ENCODE measurements at places on chromosomes 13 and 19. TPM values are rescaled to one million over a fixed set of nuclear protein-coding genes. Genes with fewer than 3 reads are reported as not detected.

GRCh38 chr19:42596391-42597072 is 1.8 kb upstream of the CEACAM8 start:
- peak; percentile 47 for DNase-seq

DNA sequence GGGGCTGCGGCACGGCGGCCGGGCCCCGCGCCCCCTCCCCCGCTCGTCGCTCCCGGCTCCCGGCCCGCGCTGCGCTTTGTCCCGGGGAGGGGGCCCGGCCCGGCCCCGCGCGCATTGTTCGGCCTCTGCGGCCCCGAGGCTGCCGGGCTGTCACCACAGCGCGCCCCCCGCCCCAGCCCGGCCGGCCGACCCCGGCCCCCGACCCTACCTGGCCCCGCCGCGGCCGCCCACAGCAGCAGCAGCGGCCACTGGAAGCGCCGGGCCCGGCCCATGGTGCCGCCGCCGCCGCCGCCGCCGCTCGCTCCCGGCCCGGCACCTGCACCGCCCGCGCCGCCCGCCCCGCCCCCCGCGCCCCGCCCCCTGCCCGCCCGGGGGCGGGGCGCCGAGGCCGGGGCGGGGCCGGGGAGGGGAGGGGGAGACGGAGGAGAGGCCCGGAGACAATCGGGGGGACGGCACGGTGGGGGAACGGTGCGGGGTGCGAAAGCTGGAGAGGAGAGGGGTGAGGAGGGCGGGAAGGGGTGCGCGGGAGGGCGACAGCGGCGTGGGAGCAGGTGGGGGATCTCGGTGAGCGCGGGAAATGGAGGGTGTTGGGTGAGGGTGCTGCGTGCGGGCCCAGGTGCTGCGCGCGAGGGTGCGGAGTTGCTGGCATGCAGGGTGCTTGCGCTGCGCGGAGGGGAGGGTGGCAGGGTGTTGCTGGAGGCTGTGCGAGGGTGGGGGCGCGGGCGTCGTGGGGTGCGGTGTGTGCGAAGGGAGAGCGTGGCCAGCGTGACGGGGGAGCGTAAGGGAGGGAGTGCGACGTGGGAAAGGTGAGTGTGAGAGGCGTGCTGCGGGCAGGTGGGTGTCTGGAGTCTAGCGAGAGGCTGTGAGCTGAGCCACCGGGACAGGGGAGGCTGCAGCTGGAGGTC is at the start of gene CADM4:
CADM4 (minus strand) TSS at position 332 of the 905 bp plus-strand sequence; CDS start at position 272, 60 bp downstream.
- peak; percentile 37 for DNase-seq

DNA sequence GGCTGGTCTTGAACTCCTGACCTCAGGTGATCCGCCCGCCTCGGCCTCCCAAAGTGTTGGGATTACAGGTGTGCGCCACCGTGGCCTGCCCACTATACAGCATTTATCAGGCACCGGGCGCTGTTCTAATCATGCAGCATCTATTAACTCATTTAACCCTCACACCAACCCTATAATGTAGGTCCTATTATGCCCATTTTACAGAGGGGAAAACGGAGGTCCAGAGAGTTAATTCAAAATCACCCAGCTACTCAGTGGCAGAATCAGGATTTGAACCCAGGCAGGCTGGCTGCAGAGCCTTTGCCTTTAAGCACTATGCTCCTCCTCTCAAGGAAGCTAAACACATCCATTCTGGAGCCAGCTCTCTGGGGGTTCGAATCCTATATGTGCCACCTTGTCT is 54.3 kb downstream of the MAP4K1 start:
- DNase-seq: no peak

DNA sequence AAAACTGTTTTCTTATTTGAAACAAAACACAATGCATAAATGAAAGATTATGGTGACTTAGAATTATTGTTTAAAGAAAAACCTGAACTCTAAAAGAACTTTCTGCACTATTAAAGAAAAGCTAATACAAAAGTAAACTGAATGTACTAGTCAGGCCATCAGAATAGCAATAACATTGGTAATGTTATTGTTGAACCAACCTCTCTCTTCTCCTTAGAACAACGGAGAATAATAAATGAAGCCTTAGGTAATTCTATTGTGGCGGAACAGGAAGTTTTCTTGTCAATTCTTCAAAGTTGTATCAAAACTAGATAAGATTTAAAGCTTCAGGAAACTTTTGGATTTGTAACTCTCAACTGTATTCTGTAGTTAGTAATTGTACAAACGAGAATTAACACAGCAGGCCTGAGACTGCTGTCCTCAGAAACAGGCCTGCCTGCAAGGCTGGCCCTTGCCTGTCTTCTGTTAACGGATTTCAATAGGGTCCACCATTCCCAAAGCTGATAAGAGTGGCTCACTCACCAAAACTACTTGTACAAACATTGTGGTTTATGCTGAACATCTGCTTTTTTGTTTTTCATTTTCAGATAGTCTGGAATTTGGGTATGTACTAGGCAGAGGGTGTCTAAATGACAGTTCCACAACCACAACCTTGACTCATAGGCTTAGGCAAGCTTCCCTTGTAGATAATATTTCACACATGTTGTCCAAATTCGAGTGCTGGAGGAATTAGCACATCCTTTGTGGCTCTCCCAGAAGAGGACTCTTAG is 825.8 kb downstream of the GPC5 start:
- DNase-seq: no peak

DNA sequence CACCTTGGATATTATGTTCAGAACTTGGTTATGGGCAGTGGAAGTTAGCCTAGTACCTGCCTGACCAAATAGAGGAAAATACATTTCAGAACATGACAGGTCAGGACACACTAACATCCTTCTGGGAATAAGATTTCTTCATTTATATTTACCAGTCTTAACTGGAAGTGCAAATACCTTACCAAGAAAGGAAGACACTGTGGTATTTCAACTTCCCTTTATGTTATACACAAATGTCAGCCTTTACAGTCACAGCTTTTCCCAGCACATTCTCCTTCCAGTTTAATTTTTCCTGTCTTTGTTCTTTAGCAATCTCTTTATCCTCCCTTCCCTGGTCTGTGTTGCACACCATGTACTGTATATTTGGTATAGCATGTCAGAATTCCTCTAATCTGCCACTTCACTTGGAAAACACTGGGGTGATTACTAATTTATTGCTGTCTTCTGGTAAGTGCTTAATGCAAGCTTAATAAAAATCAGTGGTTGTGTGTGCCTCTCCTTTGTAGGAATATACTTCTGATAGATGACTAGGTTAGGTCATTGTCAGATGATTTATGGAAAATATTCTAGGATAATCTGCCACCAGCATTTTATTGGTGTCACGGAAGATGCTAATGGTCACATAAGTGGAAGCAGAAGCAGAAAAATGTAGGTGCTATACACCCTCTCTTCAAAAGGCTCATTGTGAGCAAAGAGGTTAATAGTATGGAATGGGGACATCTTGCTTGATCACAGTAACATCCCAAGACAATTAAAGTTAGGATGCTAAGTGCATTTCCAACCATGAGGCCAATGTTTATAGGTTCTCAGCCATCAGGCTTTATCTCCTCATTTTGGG is 124.3 kb upstream of the STARD13 start:
- no peak for DNase-seq

F2RL3 gene
- total RNA-seq: 27.6 TPM

ZNF681 gene
- total RNA-seq: 5.1 TPM

All from K562 (cell line).